ENCODE measurements at places on chromosomes 4 and X.

- no peak for DNase-seq
Measured at GRCh38 chr4:163127621-163128020, 39.1 kb downstream of the NAF1 start.

GRCh38 chrX:75086731-75087195, 69.3 kb downstream of the ABCB7 start:
- no peak for DNase-seq

DNA sequence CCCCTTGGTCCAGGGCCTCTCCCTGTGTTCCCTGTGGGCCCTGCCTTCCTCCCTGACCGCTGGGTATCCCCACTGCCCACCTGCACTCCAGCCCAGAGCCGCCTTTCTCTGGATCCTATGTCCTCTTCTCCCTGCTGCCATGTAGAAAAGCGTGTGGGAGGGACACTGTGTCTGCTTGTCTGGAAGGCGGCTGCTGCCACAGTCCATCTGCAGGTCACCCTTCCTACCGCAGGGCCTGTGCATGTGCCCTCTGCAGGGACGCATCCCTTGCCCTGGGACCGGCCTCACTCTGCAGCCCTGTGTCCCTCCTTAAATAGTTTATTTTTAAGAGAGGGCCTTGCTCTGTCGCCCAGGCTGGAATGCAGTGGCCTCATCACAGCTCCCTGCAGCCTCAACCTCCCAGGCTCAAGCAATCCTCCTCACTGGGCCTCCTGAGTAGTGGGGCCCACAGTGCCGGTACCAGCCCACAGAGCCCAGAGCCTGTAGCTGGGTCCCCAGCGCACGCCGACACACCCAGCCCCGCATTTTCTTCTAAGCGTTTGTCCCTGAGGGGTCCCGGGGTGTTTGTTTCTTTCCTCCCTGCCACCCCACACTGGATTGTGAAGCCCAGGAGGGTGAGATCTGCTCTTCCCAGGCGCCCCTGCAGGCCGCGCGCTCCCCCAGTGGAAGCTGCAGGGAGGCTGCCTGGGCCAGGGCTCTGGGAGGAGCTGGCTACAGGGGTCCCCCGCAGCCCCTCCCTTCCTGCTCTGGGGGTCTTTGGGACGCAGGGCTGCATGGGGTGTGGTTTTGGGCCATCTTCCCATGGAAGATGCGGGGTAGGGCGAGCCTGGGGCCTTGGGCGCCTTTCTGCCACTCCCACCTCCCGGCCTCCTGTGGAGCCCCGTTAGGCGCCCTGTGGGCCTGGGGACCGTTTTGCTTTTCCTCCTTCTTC, 12.8 kb upstream of the NAT8L start:
- no peak for DNase-seq

DNA sequence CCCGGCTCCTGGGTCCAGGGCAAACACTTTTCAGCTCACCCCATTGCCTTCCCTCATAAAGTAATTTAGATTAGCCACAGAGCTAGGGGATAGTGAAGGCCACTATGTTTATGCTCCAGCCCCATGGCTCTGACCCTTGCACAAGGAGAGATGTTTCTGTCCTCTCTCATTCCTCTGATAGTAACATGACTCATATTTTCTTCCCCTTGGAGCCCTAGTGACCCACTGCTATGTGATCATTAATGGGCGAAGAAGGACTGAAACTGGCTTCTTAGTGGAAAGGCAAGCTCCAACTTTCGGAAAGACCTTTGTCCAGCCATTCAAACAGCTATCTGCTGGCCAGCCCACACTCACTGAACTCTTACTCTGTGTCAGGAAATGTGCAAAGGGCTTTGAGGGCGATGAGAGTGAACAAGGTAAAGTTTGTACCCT, 12.3 kb downstream of the CLDN2 start:
- DNase-seq, result no peak

DNA sequence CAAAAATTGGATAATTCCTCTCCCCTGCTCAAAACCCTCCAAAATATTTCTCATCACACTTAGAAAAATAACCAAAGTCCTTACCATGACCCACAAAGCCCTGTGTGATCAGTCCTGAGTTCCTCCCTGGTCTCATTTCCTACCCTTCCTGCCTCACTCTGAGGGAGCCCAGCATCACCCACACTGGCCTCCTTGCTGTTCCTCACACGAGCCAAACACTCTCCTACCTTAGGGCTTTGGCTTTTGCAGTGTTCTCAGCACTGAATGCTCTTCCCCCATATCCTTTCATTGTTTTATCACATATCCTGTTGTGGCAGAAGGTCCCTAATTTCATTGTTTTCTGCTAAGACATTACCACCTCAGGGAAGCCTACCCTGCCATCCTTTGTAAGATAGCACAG, 12.2 kb downstream of the MGAT4D start:
- no peak for DNase-seq

DNA sequence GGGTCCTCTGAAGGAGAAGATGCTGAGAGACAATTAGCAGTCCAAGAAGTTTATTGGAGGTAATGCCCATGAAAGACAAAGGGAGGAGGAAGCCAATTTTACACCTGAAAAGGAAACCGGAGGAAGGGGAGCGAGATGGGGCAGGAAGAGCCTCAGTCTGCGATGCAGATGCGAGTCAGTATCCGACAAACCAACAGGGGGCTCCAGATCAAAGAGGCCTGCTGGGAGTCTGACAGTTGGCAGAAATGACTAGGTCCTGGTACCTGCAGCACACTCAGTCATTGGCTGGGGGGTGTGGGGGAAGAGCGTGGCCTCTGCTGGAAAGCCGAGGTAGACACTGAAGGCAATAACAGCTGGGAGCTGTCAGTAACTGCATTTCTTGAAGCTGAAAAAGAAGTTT, 231.1 kb upstream of the CENPE start:
- no peak for DNase-seq

- no peak for DNase-seq
Measured at GRCh38 chr4:53098681-53099121, 236.6 kb downstream of the RASL11B start.

DNA sequence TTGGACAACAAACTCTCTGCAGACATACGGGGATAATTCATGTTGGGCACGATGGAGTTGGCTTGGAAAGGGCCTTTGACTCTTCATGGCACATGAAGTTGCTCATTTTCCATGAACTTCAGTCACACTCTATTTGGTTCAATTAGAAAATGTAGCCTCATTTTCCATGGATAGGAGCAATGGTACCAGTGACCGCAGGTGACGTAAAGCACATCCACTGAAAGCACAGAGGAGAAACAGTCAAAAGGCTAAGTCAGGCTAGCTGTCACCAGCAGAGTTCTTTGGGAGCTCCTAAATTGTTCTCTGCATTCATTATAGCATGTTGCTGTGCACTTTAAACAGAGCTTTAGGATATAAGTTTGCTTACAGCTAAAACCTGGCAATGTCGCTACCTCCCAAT, 39.9 kb upstream of the MAP3K15 start:
- DNase-seq, result no peak

DNA sequence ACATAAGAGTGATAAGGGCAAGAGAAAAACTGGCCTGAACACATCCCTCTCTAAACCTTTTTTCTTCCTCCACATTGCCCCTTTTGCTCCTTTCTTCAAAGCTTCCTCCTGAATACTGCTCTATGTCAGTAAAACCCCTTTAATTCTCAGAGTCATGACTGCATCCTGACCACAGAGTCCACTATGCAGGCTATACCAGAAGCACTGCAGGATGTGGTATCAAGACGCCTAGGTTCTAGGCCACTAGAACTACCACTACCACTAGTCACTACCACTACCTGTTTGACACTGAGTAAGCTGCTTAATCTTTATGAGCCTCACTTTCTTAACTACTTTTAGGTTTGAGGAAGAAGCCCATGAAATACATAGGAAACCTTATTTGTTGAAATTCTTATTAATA, 38.7 kb downstream of the ARHGEF9 start:
- peak; percentile 0 for DNase-seq

GRCh38 chr4:61129971-61130370, 70.2 kb upstream of the ADGRL3 start:
- no peak for DNase-seq

- no peak for DNase-seq
Measured at GRCh38 chr4:172202480-172203076, 389.4 kb downstream of the GALNTL6 start.
